Non-pigmented ciliary epithelial cell (primary cell): ENCODE measurements at places on chromosomes 2 and 18.

DNA sequence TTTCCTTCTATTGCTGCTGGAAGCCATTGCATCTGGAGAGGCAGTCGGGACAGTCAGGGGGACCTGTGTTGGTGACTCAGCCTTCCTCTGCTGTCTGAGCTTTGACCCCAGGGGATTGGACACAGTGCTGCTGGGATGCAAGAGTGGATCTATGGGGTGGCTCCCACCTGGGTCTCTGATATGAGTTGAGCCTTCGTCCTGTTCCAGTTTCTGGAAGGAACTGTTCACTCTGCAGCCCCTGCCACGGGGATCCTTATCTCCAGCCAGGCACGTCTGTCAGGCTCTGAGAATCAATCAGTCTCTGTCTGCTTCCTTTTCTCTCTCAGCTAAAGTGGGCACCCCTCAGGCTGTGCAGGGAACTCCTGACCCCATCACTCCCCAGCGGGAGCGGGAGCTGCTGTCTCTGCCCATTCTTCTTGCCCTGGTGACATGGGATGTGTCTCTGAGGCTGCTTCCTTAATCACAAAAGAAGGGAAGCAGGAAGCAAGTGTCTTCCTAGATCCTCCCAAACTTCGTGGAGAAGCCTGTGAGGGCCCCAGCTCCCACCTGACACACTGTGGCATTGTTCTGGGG, 51.7 kb downstream of the ARHGAP28 start:
- DNase-seq = no peak

DNA sequence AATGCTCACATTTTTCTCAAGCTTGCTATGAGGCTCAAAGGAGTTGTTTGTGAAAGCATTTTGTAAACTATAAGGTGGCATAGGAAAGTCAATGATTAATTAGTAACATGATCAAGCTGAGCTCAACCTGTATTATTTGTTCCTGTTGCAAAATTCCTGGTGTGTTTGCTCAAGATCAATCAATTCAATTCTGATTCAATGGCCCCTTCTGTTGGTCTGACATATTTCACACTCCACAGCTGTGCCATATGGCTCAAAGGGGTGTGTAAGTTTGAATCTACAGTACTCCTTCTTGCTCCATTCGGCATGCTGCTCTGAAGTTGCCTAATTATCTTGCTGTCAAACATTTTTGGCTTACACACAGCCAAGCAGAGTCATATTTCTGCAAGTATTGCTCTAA, 341.6 kb upstream of the LRP1B start:
- DNase-seq = no peak

DNA sequence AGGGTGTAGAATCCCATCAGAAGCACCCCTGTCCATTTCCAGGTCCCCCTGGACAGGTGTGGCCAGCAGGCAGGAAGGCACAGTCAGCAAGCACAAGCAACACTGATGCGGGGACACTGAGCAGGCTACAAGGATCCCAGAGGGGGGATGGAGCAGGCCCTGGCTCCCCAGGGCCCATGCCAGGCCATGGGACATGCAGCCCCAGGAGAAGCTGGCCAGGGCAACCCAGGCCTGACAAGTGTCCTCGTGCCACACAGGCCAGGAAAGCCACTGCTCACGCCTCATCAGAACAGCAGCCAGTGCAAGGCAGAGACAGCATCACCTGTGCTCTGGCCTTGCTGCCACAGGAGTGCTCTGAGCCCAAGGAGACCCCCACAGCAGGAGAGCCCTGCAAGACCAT, 14.1 kb upstream of the GPC1 start:
- DNase-seq = no peak

DNA sequence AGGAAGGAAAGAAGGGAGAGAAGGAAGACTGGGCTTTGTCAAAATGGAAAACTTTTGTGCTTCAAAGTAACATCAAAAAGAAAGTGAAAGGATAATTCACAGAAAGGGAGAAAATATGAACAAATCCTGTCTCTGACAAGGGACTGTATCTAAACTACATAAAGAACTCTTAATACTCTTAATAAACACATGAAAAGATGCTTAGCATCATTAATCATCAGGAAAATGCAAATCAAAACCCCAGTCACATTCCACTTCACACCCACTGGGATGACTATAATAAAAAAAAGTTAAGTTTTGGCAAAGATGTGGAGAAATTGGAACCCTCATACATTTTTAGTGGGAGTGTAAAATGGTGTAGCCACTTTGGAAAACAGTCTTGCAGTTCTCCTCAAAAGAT, 11.8 kb upstream of the ZFP36L2 start:
- no peak for DNase-seq

GRCh38 chr2:225573603-225574002, 174.1 kb downstream of the NYAP2 start:
- DNase-seq = no peak
